OCI-M1 (cell line): ENCODE measurements at places on chromosomes 5 and 9.

DNA sequence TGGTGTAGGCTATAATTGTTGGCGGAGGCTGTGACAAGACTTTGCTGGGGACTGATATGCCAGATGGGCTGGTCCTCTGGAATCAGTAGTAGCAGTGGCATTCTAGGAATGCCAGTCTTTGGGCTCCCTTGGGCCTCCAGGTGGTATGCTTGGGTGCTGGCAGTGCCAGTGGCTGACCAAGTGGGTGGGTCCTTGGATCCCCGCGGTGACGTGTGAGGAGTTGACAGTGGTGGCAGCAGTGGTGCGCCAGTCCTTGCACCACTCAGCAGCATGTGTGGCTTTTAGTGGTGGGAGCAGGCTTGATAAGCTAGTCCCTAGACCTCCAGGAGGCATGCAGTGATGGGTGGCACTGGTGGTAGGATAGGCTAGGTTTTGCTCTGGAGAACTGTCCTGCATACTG is 63.9 kb downstream of the UNC13B start:
- DNase-seq: no peak

DNA sequence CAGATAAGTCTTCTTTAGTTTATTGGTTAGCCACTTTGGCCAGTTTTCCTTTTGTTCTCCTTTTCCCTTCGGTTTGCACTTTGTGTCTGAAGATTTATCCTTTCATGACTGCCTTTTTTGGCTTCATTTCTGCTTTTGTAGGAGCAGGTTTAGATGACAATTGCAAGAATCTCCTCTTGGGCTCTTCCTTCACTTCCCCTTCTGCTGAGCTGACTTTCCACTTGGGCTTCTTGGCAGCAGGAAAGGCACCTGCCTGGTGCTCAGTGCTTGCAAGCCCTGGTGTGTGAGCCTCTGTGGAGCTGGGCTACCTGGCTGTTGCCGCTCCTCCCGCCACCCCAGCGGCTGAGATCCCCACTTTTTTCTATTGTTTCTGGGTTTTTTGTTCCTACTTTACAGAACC is 7.3 kb downstream of the CCDC112 start:
- DNase-seq: peak; percentile 30

GRCh38 chr9:119509291-119509905 is 140.2 kb upstream of the BRINP1 start:
- no peak for DNase-seq

- no peak for DNase-seq
Measured at GRCh38 chr5:68798877-68799843, 294.7 kb upstream of the SLC30A5 start.
